ENCODE measurements at places on chromosomes 5 and 9.
A peak's percentile ranks its signal among the peaks of the same experiment; 100 is the strongest.

GRCh38 chr9:96022445-96023051, 147.1 kb downstream of the ERCC6L2 start:
- peak overlapping the region; percentile 90 for H3K4me3 ChIP-seq
- H3K4me1 ChIP-seq, result peaks cover 51% of the 10 kb centered on the region
- DNase-seq, result no peak
- H3K27me3 ChIP-seq, result peaks cover 1% of the 10 kb centered on the region

DNA sequence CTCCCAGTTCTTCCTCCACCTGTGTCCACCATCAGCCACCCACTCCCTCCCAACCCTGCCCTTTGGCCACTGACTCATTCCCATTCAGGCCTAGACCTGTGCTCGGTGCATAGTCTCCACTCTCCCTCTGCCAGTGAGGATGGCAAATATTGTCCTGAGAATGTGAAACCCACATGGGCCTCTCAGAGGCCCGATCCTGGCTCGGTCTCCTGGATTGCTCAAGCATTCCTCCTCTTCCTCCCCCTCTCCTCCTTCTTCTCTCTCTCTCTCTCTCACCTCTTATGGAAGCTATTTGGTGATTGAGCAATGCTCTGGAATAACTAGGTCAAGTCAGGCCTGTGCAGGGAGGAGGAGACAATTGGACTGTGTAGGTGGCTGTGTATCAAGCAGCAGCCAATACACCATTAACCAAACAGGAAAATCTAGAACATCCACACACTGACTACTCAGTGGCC, 99.9 kb downstream of the KLF4 start:
- H3K36me3 ChIP-seq, result no peaks in the 10 kb centered on the region
- no peaks in the 10 kb centered on the region for H3K4me1 ChIP-seq
- H3K4me3 ChIP-seq, result no peak overlapping the region
- no peak for DNase-seq

DNA sequence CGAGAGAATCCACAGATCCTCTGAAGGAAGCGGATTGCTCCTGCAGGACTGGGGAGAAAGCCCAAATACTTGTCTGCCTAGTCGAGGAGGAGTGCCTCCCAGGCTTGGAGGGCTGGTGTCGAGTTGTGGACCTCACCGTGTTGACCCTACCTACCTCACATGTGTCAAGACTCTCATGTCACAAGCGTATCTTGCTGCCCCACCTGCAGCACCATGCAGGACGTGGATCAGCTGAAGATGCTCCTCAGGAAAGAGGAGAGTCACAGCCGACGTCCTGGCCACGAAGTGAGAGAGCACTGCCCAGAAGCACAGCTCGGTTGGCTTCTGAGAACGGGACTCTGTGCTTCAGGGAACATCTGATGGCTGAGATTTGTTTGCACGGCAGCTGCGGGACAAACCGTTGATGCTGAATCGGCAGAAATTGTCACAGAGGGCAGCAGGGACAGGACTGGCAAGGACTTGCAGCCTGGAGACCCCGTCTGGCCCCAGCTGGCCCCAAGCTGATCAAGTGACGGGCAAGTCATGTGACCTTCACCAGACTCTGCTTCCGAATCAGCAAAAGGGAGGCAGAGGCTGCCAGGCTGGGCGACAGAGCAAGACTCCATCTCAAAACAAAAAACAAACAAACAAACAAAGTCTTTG, 119.1 kb upstream of the ITGA1 start:
- peaks cover 2% of the 10 kb centered on the region for H3K36me3 ChIP-seq
- no peak for DNase-seq
- H3K27me3 ChIP-seq, result peaks cover 4% of the 10 kb centered on the region
- H3K27ac ChIP-seq, result no peak overlapping the region

DNA sequence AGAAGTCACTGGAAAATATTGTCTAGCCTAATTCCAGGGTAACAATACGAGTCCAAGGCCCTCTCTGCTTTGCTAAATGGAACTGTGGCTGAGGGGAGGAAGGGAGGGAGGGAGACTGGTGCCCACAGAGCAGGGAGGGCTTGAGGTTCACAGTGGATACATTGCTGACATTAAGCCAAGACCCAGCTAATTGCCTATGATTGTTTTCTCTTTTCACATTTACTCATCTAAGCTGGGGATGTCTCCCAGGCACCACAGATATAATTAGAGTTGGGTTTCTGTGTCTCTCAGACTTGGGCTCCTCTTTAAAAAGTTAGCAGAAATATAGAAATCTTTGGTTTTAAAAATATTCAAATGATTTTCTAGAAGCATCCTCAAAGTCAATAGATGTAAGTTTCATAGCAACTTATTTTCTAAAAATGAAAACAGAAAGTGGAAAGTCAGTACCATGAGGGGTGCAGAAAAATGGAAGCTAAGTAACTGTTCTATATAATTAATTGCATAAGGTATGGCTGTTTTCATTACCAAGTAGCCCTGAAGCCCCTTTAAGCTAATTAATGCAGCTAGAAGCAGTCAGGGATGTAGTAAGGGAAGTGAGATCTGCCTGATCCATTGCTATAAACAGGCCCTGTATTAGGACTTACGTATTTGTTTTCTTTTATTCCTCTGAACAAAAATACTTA, 259.8 kb downstream of the NDUFS4 start:
- H3K4me3 ChIP-seq, result no peak overlapping the region
- no peaks in the 10 kb centered on the region for H3K4me1 ChIP-seq
- peaks cover 37% of the 10 kb centered on the region for H3K27me3 ChIP-seq
- no peak overlapping the region for H3K27ac ChIP-seq

DNA sequence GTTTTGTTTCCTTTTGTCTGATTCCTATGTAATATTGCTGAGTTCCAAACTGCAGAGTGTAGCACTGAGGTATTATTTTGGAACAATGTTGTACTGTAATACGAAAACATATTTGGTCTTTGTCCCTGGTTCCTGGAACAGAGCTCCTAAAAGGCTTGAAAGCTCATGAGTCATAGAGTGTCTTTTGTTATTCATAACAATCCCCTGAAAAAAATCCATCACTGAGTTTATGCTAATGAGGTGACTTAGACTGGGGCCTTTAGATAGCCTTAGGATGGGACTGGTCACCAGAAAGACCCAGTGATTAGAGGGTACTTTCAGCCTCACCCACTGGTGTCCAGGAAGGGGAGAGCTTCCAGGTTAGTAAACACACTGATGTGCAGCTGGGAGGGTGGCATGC, 132.7 kb upstream of the POU5F2 start:
- no peak overlapping the region for H3K27ac ChIP-seq
- no peak overlapping the region for H3K4me3 ChIP-seq
- peaks cover 1% of the 10 kb centered on the region for H3K4me1 ChIP-seq
- peaks cover 14% of the 10 kb centered on the region for H3K36me3 ChIP-seq
- no peak for DNase-seq
- H3K27me3 ChIP-seq, result no peaks in the 10 kb centered on the region

DNA sequence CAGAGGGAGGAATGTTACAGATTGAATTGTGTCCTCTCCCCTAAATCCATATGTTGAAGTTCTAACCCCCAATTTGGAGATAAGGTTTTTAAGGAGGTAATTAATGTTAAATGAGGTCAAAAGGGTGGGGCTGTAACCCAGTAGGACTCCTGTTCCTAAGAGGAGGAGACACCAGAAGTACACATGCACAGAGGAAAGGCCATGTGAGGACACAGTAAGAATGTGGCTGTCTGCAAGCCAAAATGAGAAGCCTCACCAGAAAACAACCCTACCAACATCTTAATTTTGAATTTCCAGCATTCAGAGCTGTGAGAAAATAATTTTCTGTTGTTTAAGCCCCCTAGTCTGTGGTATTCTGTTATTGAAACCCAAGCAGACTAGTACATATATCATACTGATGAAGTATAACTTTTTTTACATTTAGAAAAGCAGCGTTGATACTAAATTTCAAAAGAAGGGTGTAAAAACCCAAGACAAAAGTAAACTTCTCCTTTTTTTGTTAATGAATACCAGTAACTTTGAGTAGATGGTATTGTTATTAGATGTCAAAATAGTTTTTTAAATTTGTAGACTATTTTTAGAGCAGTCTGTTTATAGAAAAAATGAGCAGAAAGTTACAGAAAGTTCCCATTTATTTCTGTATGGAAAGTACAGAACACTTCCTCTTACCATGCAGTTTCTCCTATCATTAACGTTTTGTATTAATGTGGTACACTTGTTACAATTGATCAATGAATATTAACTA, 25.1 kb downstream of the RNF180 start:
- H3K4me3 ChIP-seq, result no peak overlapping the region
- no peaks in the 10 kb centered on the region for H3K36me3 ChIP-seq
- H3K27ac ChIP-seq, result no peak overlapping the region
- no peak for DNase-seq
- H3K27me3 ChIP-seq, result no peaks in the 10 kb centered on the region

DNA sequence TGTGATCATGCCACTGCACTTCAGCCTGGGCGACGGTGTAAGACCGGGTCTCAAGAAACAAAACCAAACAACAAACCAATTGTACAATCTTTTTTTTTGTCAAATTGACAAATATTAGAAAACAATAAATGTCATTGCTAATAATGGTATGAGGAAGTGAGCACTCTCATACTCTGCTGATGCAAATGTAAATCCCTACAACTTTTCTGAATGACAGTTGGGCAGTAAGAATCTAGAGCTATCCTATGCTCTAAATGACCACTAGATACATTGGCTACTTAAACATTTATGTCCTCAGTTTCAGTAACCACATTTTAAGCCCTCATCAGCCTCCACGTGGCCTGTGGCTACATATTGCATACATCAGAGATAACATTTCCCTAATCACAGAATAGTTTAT, 256.2 kb downstream of the FER start:
- H3K4me3 ChIP-seq, result no peak overlapping the region
- no peaks in the 10 kb centered on the region for H3K27me3 ChIP-seq
- H3K36me3 ChIP-seq, result no peaks in the 10 kb centered on the region
- no peak overlapping the region for H3K27ac ChIP-seq
- no peaks in the 10 kb centered on the region for H3K4me1 ChIP-seq

GRCh38 chr5:33441241-33442177, 744 bp downstream of the TARS1 start:
- no peak overlapping the region for H3K4me3 ChIP-seq
- no peaks in the 10 kb centered on the region for H3K27me3 ChIP-seq
- H3K4me1 ChIP-seq, result peaks cover 26% of the 10 kb centered on the region
- no peak overlapping the region for H3K27ac ChIP-seq

DNA sequence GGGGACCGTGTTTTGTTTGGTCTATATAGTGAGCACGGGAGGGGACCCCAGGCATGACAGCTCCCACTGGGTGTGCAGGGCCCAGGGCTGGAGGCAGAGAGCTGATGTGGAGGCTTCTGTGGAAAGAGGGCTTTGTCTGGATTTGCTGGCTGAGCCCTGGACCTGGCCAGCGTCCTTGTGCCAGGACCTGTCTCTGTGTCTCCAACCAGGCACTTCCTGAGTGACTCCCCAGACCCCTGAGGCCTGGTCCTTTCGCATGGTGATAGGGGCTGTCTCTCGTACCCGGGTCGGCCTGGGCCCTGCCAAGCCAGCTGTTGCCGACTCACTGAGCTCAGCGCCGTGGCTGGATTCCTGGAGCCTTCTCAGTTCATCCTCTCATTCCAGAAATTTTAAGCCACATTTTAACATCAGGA, 77.6 kb downstream of the ADAMTS2 start:
- H3K4me1 ChIP-seq, result no peaks in the 10 kb centered on the region
- no peak for DNase-seq
- H3K4me3 ChIP-seq, result no peak overlapping the region
- H3K36me3 ChIP-seq, result no peaks in the 10 kb centered on the region
- H3K27ac ChIP-seq, result no peak overlapping the region

DNA sequence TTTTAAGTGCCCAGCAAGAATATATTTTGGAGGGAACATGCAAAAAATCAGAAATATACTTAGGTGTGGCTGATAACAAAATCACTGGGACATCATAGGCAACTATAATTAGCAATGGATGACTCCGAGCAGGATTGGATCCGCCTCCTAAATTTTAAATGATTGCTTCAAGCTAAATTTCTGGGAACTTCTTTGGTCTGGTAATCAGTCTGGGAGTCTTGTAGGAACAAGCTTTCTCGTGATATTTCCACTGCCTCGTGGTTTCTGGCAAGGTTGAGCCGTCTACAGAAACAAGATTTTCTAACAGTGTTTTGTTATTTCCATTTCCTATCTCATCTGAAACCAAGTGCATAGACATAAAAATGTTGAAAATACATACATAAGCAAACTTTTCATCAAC, 232.6 kb downstream of the BNC2 start:
- no peak overlapping the region for H3K27ac ChIP-seq
- no peak overlapping the region for H3K4me3 ChIP-seq
- no peak for DNase-seq
- no peaks in the 10 kb centered on the region for H3K36me3 ChIP-seq
- no peaks in the 10 kb centered on the region for H3K4me1 ChIP-seq

DNA sequence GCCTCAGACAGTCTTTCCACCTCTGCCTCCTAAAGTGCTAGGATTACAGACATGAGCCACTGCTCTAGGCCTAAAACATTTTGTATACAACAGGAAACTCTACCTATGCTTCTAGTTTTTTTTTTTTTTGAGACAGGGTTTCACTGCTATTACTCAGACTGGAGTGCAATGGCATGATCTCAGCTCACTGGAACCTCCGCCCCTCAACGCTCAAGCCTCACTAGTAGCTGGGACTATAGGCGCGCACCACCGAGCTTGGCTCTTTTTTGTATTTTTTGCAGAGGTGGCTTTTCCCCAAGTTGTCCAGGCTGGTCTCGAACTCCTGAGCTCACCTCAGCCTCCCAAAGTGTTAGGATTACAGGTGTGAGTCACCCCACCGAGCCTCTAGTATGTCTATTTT, 5.4 kb downstream of the HSPA9 start:
- H3K27ac ChIP-seq, result no peak overlapping the region
- no peak for DNase-seq
- H3K27me3 ChIP-seq, result no peaks in the 10 kb centered on the region
- H3K4me1 ChIP-seq, result peaks cover 53% of the 10 kb centered on the region

- peaks cover 11% of the 10 kb centered on the region for H3K4me1 ChIP-seq
- H3K36me3 ChIP-seq, result peaks cover under 1% of the 10 kb centered on the region
- DNase-seq, result no peak
- peaks cover 23% of the 10 kb centered on the region for H3K27me3 ChIP-seq
These were observed 26.7 kb upstream of the PSD2 start for GRCh38 chr5:139768807-139769465.

DNA sequence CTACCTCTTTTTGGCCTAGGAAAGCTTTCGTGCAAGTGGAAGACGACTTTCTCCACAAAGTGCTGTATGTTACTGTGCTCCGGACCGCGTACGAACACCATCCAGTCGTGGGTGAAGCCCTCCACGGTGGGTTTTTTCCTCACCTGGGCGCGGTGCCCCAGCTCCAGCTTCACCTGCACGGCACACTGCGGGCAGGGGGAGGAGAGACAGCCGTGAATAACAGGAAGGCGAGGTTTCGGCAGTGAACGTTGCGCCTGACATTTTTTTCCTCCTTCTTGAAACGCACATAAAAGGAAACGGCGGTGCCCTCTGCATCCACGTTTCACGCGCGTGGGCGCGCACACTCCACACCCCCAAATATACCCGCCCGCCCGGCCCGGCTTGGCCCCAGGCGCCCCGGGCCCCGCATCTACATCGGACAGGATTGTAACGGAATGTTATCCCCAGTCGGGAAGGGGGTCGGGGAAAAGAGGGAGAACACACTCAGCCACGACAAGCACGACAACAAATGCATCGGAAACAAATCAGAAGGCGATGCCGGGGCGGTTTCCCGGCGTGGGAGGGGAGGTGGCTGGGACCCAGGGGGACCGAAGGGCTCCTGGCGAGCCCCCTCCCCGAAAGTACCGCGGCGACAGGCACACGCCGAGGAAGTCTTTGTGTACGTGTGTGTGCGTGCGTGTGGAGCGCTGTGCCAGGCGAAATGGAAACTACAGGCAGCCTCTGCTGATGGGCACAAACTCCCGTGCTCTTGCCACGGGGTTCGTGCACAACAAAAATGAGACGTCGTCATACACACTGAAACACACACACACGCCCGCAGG, 1.4 kb downstream of the MLLT3 start:
- H3K4me3 ChIP-seq, result peak overlapping the region; percentile 86
- no peaks in the 10 kb centered on the region for H3K27me3 ChIP-seq
- peaks cover 54% of the 10 kb centered on the region for H3K4me1 ChIP-seq
- peak overlapping the region; percentile 95 for H3K27ac ChIP-seq
- DNase-seq, result peak; percentile 31
